Stimulated activated naive CD4-positive, alpha-beta T cell treated with Interleukin-2 at 50 U/mL for 16 hours (primary cell): ENCODE measurements at places on chromosomes 1 and 21.

DNA sequence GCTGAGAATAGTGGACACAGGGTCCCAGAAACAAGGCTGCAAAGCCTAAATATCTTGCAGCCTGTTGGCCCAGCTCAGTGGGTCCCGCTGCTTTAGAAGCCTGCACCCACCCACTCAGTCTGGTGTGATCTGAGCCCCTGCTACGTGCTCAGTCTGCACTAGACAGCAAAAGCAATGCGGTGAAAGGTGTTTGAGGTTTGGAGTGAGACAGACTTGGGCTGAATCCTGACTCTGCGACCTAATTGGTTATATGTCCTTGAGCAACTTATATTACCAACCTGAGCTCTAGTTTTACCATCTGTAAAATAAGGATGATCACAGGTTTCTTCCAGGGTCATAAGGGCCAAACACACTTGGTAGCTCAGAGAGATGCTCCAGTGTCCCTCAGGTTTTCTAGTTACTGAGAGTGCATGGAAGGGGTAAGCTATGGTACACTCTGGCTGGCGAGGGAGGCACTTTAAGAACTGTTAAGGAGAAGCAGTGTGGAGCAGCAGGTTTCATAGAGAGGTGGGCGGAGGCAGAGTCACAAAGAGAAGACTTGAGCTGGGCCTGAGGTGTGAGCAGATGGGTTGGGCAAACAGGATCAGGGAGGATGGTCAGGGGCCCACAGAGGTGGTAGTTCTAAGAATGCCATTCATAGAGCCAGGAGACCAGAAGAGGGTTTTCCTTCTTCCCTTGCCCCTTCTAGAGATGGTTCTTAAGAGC is 10.1 kb downstream of the TMEM200B start:
- no peak for DNase-seq

GRCh38 chr1:115929881-115930280 is 46.4 kb upstream of the SLC22A15 start:
- no peak for DNase-seq

GRCh38 chr1:30378003-30378596 is 345.3 kb downstream of the MATN1 start:
- DNase-seq, result no peak

GRCh38 chr1:91645031-91645430 is 144.4 kb downstream of the CDC7 start:
- DNase-seq, result no peak

- DNase-seq, result no peak
These were observed 260.9 kb downstream of the SRGAP2C start for GRCh38 chr1:121445679-121446078.

- DNase-seq, result no peak
These were observed 38.6 kb downstream of the MEF2D start for GRCh38 chr1:156461781-156462647.

DNA sequence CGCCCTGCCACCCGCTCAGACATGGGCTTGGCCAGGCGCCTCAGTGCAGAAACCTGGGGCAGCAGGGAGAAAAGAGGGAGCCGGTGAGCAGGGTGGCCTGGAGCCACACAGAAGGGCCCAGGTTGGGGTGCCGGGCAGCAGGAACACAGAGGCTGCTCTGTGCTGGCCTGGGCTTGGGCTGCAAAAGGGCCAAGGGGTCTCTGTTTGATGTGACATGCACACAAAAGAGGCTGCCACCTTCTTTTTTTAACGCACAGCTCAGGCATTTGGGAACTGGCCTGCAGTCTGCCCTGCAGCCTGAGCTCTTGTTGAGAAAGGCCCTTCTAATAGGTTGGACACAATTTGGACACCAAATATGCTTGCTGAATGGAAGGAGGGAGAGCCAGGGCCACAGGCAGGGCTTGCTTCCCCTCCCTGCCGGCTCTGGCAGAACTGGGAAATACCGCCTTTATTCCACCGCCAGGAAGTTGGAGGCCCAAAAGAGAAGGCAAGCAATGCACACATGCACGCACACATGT is 32.4 kb downstream of the KIF21B start:
- no peak for DNase-seq

DNA sequence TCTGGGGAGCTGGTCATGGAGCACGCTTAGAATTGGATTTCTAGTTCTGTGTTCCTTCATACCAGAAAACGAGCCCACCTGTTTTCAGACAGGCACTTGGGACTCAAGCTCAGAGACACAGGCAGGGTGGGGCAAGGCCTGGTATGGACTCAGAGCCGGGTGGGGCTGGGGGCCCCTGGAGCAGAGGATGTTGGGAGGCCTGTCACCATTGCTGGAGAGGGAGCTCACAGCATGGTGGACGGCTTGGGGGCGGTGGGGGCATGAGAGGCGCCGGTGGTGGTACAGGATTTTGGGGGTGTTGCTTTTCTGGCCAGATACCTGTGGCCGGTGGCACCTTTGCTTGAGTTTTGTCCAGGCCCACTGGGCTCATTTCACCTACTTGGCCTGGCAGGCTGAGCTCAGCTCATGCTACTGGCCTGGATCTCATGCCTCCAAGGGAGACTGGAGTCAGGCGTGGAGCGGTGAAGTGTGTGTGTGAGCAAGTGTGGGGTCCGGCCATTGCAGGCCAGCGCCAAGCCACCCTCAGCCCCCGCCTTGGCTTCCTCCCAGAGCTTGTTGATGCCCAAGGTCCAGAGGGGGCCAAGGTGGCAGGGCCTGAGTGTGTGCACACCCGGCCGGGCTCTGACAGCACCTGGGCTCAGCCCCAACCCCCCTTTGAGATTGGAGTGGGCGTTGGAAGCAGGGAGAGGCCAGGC is 8.7 kb downstream of the SLX9 start:
- DNase-seq, result no peak

GRCh38 chr1:4267381-4268261 is 367.5 kb upstream of the C1orf174 start:
- DNase-seq, result no peak

DNA sequence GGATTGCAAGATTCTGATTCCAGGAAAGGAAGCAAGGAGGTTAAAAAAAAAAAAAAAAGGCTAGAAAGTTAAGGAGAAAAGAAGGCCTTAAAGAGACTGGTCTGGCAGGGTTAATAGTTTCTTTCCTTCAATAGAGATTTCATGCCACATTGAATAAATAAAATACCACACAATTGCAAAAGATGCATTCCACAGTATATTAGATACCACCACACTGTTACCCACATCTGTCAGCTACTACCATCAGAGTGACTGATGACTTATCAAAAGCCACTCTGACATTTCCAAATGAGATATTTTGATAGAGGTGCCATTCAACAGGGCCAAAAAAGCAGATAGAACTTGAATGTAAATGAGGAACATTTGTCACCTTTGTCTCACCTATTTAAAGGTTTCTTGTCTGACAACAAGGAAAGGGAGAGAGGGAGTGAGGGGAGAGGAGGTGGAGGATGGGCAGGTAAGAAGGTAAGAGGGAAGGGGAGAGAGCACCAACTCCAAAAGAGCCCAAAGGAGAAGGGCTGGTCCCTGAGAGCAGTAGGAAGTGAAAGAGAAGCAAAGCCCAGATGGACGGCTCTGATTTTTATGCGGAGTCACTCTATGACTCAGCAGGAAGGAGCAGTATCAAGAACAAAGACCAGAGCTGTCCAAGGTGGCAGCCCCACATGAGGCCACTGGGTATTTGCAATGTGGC is 38.3 kb downstream of the LRRN2 start:
- no peak for DNase-seq

GRCh38 chr1:240484804-240485443 is 127.0 kb downstream of the GREM2 start:
- no peak for DNase-seq

- DNase-seq, result no peak
These were observed 40.6 kb downstream of the PTP4A2 start for GRCh38 chr1:31897526-31898100.

- no peak for DNase-seq
These were observed 226.1 kb downstream of the RGS7 start for GRCh38 chr1:241130881-241131280.

DNA sequence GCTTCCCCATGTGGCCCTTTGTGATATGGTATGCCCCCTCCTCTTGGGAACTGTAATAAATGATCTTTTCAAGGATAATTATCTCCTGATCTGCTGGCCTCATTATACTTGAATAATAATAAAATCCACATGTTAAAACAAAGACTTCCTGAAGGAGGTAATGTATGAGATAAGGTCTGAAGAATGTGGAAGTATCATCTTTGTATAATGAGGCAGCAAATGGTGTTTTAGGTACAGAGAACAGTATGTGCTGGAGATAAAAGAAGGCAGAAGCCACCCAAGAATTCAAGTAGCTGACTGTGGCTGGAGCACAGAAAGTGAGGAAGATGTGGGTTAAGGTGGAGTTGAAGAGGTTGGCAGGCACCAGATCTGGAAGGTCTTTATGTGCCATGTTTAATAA is 12.8 kb upstream of the COG2 start:
- no peak for DNase-seq
